Stimulated activated naive B cell treated with anti-CD40 and anti-IgM and Interleukin-4, amounts not matched to agents 10 μg/mL and 1 μg/mL and 100 μg/mL, for 72 hours (primary cell): ENCODE measurements at places on chromosomes 2 and 18.

GRCh38 chr2:213149294-213149875, 2.0 kb downstream of the IKZF2 start:
- H3K36me3 ChIP-seq, result peaks cover 9% of the 10 kb centered on the region
- H3K27me3 ChIP-seq, result no peaks in the 10 kb centered on the region
- H3K27ac ChIP-seq, result peak overlapping the region; percentile 42
- no peak for DNase-seq

DNA sequence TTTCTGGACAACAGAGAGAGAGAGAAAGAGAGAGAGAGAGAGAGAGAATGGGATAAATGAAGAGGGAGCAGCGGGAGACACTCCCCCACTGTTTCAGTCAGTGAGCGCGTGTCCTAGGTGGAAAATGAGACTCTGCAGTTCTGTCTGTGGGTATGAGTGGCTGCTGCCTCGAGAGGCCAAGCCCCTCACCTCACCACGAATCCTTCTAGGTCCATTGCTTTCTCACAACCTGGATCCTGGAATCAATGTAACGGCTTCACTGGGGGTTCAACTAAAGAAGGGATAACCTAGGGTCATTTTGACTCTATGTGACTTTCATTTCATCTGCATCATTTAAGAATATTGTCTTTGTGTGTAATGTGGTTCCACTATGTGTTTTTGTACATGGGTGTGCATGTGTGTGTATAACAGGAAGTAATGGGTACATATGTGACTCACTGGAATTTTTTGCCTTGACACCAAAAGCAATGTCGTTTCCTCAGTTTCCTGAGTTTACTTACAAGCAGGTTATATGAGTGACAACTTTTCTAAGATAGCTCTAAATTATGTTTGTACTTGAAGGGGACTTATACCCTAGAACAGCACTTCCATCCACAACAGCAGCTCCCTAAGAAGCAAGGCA, 221.4 kb upstream of the TRIB2 start:
- H3K4me1 ChIP-seq, result peaks cover 35% of the 10 kb centered on the region
- H3K27ac ChIP-seq, result no peak overlapping the region
- no peak for DNase-seq
- H3K4me3 ChIP-seq, result no peak overlapping the region
- H3K36me3 ChIP-seq, result no peaks in the 10 kb centered on the region

DNA sequence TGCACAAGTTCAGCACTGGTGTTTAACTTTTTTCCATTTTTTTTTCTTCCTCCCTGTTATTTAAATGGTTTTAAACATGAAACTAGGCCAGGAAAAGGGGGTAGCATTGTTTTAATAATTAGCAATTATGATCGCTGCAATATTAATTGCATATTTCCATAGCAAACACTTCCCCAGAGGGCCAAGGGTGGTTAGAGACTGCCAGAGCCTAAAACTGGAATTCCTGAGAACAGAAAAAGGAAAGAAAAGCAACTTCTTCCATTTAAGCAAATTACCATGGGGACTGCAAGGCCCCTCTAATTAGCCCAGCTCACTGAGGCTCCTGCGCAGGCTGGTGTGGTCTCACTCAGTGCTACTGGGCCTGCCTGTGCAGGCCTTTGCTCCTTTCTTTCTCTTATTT, 201.5 kb downstream of the SMAD2 start:
- H3K4me3 ChIP-seq, result no peak overlapping the region
- DNase-seq, result no peak
- H3K27me3 ChIP-seq, result peaks cover 38% of the 10 kb centered on the region

DNA sequence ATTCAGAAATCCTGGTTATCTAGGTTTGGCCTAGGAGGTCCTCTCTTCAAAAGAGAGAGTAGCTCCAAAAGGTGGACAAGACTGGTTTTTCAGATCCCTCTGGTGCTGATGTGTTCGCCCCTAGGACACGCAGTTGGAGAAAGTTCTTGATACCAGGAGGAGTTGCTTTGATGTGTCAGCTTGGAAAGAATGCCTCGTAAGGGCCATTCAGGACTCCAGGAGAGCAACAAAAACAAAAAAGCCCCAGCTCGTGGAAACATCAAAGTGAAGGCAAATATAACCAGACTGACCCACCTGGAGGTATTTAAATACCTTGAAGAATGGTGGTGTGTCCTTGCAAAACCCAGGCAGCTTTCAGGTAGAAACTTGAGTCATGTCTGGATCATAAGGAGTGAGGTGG, 12.5 kb upstream of the LBH start:
- no peaks in the 10 kb centered on the region for H3K36me3 ChIP-seq
- no peak for DNase-seq
- no peak overlapping the region for H3K4me3 ChIP-seq
- H3K4me1 ChIP-seq, result peaks cover 39% of the 10 kb centered on the region
- H3K27ac ChIP-seq, result no peak overlapping the region

DNA sequence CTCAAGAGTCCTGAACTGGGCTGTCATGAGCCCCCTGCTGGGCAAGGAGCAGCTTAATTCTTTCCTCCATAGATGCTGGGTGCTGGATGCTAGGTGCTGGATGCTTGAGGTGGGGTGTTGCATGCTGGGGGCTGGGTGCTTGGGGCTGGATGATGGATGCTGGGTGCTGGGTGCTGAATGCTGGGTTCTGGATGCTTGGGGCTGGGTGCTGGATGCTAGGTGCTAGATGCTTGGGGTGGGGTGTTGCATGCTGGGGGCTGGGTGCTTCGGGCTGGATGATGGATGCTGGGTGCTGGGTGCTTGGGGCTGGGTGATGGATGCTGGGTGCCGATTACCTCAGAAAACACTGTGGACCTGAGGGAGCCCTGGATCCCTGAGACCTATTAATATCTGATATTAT, 837.7 kb downstream of the GALR1 start:
- H3K36me3 ChIP-seq, result no peaks in the 10 kb centered on the region
- no peaks in the 10 kb centered on the region for H3K27me3 ChIP-seq
- H3K27ac ChIP-seq, result no peak overlapping the region
- H3K4me1 ChIP-seq, result no peaks in the 10 kb centered on the region

- peaks cover 25% of the 10 kb centered on the region for H3K27me3 ChIP-seq
- H3K36me3 ChIP-seq, result no peaks in the 10 kb centered on the region
- DNase-seq, result no peak
- peak overlapping the region; percentile 79 for H3K27ac ChIP-seq
- peaks cover 22% of the 10 kb centered on the region for H3K4me1 ChIP-seq
- no peak overlapping the region for H3K4me3 ChIP-seq
Measured at GRCh38 chr2:128439031-128439790, 120.5 kb upstream of the HS6ST1 start.

DNA sequence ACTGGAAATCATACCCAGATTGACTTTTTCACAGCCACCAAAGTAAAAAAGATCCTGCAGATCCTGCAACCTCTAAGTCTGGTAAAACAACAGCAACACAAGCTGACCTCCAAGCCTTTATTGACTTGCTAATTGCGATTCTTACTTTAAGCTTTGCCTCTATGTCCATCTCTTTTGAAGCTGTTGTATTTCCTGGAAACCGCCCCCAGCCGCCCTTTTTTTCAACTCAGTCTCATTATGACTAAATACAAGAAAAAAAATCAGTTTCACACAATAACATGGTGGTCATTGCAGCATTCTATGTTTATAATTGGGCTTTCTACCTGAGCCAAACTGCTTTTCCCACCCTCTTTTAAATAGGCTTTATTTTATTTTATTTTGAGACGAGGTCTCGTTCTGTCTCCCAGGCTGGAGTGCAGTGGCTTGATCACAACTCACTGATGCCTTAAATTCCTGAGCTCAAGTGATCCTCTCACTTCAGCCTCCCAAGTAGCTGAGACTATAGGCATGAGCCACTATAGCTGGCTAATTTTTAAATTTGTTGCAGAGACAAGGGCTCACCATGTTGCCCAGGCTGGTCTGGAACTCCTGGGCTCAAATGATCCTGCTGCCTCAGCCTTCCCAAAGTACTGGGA, 76.2 kb downstream of the MOGAT1 start:
- H3K27ac ChIP-seq, result no peak overlapping the region
- H3K4me1 ChIP-seq, result peaks cover 2% of the 10 kb centered on the region
- H3K27me3 ChIP-seq, result peaks cover 10% of the 10 kb centered on the region
- H3K4me3 ChIP-seq, result no peak overlapping the region
- DNase-seq, result no peak
- peaks cover 6% of the 10 kb centered on the region for H3K36me3 ChIP-seq

DNA sequence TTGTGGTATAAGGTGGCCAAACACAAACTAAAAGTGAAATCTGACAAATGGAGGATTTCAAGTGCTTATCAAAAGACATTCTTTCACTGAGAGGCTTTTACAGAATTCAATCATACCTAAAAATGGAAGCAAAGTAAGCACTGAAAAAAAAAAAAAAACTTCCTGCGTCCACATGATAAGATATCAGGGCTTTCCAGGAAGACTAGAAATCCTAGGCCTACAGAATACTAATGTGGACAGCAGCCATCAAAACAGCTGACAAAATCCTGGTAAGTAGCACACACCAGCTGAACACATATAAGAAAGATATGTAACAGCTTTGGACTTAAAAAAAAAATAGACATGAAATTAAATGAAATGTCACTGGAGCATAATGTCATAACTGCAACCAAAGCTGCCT, 178.2 kb downstream of the SUCLG1 start:
- DNase-seq, result no peak
- no peaks in the 10 kb centered on the region for H3K36me3 ChIP-seq
- H3K27me3 ChIP-seq, result peaks cover 12% of the 10 kb centered on the region
- no peak overlapping the region for H3K27ac ChIP-seq
